ENCODE measurements at places on chromosomes 7 and 10.
A peak's percentile ranks its signal among the peaks of the same experiment; 100 is the strongest.

DNA sequence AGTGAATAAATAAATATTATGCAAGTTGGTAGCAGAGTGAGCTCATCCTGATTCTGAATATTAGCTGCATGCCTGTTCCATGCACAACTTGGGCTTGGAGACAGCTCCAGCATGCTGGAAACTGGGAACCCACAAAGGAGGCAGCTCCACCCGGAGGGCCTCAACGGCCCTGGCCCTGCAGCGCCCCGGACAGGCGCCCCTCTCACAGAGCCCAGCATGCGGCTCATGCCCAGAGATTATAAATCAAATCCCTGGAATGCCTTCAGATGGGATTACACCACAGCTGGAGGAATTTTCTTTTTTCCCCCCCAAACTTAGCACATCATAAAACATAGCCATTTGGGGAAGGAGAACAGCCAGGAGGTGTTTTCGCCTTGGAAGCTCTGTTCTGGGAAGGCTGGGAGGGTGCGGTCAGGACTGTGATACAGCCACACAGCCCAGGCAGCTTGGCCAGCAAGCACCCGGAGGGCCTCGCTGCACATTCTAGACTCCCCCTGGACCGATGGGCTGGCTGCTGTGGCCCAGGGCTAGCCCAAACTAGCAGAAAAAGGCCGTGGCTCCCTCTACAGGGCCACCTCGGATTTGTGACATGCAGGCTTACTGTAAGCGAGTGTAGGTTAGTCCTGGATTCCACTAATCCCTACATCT lies 102.4 kb downstream of the PTPN20 start:
- DNase-seq = no peak

- peak; percentile 47 for DNase-seq
These were observed 113.9 kb downstream of the ABLIM1 start for GRCh38 chr10:114544045-114544659.

GRCh38 chr10:126060261-126060931 lies 164.0 kb downstream of the FANK1 start:
- DNase-seq = no peak

- no peak for DNase-seq
These were observed 78.5 kb upstream of the CTTNBP2 start for GRCh38 chr7:117951691-117952280.

DNA sequence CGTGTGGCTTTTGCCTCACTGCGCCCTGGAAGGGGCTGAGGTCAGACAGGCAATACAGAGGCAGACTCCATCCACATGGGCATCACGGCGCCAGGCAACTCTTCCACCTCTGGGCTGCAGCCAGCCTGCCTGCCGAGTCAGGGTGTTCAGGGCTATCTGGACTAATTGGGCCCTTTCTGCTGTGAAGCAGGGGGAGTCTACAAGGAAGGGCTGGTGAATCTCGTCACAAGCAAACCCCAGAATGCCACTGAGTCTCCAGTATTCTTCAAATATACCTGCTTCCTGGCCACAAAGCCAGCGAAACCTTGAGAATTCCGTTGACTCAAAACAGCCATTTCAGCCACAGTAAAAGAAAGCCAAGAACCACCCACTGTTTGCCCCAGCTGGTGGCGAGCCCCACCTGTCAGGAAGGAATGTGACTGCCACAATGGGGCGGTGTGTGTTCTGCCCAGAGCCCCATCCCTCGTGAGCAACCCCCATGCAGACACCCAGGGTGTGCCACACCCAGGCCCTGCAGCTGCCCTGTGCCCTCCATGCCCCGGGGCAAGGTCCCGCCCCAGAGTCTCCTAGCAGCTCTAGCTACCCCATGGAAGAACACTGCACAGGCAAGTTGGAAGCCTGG lies 117.3 kb downstream of the FAM53B start:
- no peak for DNase-seq

DNA sequence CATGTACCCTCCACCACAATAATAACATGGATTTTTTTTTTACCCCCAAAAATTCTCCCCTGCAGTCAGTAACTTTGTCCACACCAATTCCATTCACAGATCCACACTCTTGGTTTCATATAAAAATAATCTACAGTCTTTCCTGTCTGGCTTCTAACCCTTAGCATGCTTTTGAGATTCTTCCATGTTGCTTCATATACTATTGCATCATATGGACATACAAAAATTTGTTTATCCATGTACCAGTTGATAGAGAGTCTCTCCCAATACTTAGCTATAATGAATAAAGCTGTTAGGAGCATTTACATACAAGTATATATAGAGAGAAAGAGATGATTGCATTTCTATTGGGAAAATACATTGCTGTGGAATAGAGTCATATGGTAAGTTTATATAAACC lies 575.0 kb downstream of the XPNPEP1 start:
- no peak for DNase-seq

DNA sequence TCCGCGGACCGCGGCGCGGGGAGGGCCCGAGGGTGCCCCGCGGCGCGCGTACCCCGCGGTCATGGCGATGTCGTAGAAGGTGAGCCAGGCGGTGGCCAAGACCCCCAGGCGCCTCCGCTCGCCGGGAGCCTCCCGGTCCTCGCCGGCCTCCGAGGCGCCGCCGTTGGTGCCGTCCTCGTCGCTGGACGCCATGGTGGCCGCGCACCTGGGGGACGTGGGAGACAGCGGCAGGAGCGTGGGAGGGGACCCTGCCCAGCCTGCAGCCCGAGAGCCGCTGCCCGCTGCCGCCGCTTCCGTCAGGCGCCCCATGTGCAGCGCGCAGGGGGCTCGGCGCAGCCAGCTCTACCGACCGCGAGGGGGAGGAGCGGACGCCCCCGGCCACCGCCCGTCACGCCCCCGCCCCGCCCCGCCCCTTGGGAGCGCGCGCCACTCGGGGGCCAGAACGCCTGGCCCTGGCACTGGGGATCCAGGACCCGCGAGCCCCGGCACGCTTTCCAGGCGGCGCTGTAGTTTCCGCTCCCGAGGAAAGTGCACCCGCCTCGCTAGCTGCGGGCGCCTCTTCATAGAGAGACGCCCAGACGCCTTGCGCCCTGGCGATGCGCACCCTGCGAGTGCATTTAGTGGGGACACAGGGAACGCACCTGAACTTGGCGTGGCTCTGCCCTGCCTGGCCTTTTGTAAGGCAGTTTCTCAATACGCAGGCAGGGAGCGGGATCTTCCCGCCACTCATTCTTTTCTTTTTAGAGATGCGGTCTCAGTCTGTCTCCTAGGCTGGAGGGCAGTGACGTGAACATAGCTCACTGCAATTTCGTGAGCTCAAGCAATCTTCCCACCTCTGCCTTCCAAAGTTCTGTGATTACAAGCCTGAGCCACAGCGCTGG lies at the start of gene HACD1:
TSS of gene HACD1 (minus strand) at position 344 of the 881 bp plus-strand sequence. CDS start at position 309, 35 bp downstream.
- peak; percentile 53 for DNase-seq

DNA sequence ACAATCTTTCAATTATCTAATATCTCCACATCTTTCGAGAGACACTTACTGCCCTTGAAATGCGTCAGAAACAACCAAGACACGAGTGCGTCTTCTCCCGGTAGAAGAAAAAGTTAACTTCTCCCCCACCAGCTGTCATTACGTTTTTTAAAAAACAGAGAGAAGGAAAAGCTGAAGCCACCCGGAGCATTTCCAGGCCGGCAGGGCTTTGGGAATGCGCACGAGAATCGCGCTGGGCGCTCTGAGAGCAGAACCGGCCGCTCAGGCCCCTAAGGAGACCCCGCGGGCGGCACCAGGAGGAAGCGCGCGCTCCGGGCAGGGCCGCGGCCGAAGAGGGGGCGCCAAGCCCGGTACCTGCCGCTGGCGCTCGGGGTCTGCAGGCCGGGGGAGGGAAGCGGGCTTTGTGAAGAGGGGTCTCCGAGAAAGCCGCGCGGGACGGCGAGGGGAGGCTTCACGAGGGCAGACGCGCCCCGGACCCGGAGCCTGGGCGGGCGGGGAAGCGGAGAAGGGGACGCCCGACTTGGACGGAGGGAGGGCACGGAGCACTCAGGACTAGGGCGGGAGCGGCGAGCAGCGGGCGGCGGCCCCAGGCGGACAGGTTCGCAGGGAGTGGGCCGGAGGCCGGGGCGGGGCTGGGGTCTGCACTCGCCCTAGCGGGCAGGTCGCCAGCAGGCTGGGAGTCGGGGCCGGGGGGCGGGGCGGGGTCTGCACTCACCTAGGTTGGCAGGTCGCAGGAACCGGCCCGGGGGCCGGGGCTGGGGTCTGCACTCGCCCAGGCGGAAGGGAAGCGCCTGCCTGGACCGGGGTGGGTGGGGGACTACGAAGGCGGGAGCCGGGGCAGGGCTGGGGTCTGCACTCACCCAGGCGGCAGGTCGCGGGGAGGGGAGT lies 932 bp downstream of the ESYT2 start:
- DNase-seq = no peak

- DNase-seq = no peak
These were observed 176.3 kb downstream of the DGKI start for GRCh38 chr7:137670222-137671064.

DNA sequence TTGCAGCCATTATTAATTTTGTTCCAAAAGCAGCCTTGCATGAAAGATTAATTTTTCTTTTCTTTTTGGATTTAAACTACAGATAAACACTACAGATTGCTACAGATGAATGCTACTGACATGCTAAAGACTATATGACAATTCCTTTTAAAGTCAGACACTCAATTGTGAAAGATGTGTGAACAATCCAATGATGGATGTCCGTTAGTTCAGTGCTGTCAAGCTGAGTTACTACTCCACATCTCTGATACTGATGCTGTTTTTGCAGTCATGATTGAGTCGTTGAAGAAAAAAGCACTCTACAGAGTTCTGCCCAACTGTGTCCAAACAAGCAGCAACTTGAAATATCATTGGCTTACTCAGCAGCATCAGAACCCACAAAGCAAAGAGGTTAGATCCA lies 146.8 kb downstream of the OTUD1 start:
- DNase-seq = no peak

GRCh38 chr7:142083605-142084004 lies 27.9 kb upstream of the MGAM2 start:
- DNase-seq = no peak

DNA sequence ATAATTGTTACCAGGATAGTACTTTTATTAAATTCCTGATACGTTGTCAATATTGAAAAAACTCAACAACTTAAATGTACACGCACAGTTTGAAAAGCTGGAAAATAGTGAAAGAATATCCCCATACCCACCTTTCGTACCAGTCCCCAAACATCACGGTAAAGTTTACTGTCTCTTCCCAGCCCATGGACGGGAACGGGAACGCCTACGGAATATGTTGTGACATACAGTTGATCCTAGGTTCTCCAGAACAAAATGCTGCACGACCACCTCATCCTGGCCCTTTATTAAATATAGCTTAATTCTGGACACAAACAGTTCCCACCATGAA lies 527 bp upstream of the BCAP29 start:
- DNase-seq = no peak

DNA sequence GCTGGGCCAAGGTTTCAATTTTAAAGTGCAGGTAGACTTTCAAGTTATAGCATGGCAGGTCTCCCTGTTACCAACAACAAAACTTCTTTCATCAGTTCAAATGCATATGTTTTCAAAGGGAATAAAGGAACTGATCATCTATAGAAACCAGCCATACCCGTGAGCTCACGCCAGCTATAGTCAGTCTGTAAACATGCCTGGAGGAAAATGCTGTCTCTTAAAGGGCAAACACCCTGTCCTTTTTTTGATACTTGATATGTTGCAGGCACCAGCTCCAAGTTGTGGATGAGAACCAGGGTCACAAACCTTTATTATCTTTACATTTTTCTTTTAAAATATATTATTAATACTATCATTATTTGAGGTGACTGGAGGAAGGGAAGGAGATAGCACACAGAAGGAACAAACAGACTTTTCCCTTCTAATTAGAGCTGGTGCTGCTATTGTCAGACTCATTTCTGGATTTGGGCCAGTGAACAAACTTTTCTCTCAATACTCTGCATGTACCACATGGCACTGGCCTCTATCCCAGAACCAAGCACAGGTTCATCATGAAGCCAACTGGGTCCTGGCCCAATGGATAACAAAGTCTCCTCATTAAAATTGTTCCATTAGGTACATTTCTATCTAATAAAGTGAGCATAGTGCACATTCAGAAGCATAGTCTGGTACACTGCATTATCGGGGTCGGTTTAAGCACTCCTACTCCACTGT lies 1102.4 kb downstream of the SORCS3 start:
- DNase-seq = no peak

All from activated naive CD4-positive, alpha-beta T cell treated with anti-CD3 and anti-CD28 coated beads, Interleukin-2, amount 50 U/mL, for 16 hours (primary cell).